ENCODE measurements at places on chromosomes 12 and 14.
A peak's percentile ranks its signal among the peaks of the same experiment; 100 is the strongest.

DNA sequence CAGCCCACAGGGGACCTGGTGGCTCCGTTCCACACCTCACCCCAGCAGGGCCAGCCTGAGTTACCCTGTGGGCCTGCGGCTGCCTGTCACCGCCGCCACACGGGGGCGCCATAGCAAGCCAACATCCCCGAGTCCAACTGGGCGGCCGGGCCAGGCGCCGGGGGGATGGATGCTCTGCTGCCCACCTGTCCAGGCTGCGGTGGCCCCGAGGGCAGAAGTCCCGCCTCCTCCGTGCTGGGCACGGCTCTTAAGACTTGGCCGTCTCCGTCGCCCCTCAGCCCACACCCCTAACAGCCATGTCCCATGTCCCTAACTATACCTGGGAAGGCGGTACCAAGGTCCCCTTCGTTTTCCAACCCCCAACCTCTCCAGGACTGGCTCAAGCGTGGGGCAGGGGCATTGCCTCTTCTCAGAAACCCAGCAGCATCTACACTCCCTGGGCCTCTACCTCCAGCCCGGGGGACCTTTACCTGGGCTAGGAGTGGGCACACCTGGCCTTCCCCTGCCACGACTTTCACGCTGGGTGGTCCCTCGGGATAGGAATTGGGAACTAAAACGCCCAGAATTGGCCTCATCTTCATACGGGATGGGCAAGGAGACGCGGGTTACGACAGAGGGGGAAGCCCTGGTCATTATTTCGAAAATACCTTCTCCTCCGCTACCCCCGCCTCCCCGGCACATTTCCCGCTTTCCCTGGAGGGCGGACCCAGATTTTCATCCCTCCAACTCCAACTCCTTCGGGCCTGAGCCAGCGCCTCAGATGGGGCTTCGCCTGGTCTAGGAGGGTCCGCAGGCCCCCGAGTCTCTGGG is 1.1 kb upstream of the CYP46A1 start:
- DNase-seq = peak; percentile 94

- DNase-seq = no peak
Observed at GRCh38 chr14:103512701-103513611, 9.7 kb downstream of the CKB start.

DNA sequence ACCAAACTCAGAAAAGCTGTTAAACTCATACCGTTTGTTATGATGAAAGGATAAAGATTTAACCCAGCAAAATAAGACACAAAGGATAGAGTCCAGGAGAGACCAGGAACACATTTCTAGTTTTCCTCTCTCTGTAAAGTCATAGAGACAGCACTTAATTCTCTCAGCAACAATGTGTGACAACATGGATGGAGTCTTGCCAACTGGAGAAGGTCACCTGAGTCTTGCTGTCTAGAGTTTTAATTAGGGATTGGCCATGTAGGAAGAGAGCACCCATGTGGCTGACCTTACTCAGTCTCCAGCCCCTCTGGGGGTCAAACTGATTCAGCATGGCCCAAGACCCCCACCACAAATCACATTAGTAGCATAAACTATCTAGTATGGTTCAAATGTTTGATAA is 151.0 kb upstream of the ATF7IP start:
- DNase-seq = no peak

DNA sequence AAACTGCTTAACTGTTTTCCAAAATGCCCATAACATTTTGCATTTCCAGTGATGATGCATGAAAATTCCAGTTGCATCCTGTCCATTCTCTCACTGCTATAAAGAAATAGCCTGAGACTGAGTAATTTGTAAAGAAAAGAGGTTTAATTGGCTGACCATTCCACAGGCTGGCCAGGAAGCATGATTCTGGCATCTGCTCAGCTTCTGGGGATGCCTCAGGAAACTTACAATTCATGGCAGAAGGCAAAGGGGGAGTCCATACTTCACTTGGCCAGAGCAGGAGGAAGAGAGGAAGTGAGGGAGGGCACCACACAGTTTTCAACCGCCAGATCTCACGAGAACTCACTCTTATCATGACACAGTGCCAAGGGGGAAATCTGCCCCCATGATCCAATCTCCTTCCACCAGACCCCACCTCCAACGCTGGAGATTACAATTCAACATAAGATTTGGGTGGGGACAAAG is 18.2 kb upstream of the CLEC2D start:
- no peak for DNase-seq

- no peak for DNase-seq
Observed at GRCh38 chr14:65600742-65601141, 188.2 kb downstream of the FUT8 start.

DNA sequence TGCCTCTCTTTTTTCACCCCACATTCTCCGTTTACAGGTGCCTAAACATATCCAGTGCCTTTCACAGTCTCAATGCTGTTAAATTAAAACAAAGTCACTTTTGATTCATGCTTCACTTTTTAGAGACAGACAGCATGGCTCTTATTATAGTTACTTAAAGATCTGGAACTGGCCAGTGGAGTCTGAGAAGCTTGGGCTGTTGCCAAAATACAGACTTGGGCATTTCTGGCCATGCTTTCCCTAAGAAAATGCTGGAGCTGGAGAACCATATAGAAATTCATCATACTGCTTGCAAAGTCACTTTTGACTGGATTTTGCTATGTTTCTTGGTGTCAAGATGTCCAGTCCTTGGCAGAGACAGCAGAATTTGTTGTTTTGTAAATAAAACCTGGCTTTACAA is 12.2 kb upstream of the GPR68 start:
- DNase-seq = no peak

- no peak for DNase-seq
Observed at GRCh38 chr14:20607617-20608016, 16.4 kb upstream of the RNASE12 start.

DNA sequence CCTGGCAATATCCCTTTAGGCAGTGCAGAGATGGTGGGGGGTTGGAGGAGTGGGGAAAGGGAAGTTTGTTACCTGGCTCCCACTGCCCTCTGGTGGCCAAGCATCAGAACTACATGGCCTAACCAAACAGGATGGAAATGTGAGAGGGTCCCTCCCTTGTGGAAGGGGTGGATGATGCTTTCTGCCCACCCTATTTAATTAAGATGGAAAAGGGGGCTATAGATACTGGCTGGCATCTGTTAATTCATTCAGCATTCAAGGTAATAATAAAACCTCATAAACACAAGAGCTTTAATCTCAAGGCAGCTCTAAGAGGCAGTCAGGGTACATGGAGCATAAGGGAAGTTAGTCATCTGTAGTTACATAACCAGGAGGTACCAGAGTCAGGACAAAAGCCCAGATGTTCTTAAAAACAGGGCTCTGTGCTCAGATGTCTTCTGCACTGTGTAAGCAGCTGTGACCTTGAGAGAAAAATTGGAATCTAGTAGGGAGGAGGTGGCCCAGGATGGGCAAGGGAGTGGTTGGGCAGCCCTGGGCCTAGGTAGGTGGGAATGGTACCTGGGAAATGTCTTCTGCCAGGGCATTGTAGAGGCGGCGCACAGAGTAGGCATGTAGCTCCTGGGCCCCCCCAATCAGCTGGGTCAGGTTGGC is 4.6 kb downstream of the AP1G2 start:
- peak; percentile 83 for DNase-seq

DNA sequence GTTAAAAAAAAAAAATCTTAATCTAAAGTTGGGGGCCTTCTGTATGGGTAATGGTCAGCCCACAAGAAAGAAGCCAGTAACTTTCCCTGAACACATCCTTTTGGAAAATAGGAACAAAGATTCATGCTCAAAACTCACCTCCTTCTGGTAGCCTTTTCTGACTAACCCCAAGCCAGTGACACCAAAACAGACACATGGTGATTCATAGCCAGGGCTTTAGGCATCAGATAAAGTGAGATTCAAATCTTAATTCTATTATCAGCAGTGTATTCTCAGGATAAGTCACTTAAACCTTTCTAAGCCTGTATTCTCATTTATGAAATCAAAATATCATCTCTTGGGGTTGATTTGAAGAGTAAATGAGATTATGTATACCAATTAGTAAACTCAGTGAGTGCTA is 4.9 kb downstream of the ATP5MC2 start:
- no peak for DNase-seq

DNA sequence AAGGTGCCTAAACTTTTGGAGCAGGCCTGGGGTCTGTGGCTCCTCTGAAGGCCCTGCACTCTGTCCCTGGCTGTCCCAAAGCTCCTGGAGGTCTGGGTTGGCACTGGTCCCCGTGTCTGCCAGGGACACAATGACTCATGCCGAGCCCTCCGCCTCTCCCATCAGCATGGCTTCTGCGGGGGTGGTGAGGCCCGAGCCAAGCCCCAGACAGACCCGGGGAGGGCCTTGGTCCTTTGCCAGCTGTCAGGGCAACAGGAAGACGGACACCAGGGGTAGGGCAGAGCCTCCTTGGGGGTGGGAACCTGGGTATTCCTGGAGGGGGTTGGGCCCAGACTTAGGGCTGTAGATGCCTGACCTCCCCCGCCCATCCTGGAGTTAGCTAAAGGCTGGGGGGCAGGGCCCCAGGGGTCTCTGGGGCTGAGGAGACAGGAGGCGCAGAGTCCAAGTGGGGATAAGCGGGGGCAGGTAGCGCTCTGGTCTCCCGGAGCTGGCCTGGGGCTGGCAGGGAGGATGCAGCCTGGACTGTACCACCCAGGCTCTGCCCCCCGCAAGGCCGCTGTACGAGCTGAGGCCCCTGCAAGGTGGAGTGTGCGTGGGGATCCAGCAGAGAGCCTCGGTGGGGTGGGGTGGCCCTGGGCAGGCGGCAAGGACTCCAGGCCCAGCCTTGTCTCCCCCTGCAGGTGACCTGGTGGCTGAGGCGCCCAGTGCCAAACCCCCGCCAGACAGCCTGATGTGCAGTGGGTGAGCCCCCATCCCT is 16.4 kb upstream of the PUS1 start:
- DNase-seq = no peak

Data from nephron progenitor cell (in vitro differentiated cells).